T-helper 9 cell (primary cell): ENCODE measurements at places on chromosomes 7 and 10.

DNA sequence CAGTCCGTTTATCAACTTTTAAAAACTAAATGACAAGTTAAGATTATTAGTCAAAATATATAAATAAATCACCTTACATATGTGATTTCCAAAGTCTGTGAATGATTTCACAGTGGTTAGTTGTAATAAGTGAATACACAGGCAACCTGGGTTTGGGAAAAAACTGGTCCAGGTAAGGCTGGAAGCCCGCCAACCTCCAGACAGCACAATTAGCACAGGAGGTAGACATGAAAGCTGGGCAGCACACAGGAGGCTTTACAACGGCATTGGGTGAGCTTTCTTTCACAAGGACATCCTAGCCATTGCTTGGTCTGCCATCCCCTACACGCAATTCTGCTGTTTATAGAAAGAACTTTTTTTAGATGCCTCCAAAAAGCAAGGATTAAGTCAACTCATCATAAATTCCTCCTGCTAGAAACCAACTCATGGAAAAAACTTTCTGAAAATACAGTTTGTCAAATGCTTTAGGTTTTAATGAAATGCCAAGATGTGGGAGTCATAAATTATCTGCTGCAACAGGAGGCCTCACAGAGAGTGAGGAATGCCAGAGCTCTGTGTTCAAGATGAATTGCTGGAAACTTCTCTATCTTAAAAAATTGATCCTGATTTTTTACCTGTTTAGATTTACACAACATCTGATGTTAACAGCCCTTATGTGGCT lies 346.8 kb upstream of the NFE2L3 start:
- no peak for DNase-seq

DNA sequence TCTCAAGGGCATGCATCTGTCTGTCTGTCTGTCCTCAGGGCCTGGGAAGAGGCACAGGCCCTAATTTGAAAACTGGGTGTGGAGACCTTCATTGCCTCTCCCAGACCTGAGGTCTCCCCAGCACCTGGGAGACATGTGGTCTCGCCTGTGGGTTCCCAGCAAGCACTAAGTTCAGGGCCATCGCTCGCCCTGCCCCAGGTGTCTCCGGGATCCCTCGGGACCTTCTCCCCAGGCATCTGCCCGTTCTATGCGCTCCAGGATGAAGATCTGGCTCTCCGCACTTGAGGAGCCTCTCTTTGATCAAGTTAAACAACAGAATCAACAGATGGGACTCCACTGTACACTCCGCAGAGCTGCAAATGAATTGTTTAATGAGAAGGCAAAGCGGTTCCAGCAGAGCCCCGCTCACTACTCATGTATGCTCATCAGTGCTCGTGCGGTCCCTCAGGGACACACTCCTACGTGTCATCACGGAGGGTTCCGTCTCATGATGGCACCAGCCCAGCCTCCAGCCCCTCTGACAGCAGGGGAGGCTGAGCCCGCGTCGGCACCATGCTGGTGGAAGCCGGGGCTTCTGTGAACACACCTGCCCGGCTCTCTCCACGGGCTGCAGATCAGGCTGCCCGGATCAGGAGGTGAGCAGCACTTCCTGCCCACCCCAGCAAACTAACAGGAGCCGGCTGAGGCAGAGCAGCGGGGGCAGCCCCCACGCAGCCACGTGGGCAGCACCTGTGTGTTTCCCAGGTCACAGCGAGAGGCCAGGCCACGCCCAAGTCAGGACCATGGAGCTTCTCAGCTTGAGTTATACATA lies 132.8 kb downstream of the TCERG1L start:
- DNase-seq, result no peak

DNA sequence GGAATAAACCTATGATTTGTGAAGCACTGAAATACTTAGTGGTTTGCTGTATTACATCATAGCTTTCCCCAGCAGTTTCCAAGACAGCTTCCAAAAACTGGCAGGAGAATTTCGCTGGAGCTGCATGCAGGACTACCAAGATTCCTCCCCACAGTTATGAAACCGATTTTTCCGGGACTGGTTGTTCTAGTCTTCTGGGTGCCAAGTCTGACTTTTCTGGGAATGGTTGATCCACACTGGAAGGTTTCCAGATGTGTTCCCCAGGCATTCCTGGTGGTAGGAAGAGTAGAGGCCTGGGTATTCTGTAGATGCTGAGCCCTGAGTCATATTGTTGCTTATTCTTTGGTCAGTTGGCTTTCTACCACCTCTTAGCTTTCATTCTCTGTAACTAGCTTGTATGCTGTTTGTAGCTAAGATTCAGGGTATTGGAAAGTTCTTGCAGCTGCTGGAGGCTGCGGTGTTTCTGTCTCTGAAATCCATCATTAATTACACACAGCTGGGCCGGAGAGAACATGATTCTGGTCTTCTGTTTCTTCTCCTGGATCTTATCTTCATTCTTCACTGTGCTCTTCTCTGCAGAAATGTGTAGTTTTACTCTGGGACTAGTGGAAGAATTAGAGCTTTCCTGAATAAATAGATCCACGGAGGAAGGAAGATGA lies 6.3 kb downstream of the ABCC2 start:
- no peak for DNase-seq

- no peak for DNase-seq
These were observed 116.4 kb upstream of the NFE2L3 start for GRCh38 chr7:26035552-26035951.

GRCh38 chr7:139777133-139777891 lies 486 bp downstream of the HIPK2 start:
- peak; percentile 47 for DNase-seq

GRCh38 chr7:22821702-22822485 lies 755 bp downstream of the TOMM7 start:
- DNase-seq, result no peak

- DNase-seq, result no peak
These were observed 142.7 kb downstream of the ICA1 start for GRCh38 chr7:8119262-8119661.

DNA sequence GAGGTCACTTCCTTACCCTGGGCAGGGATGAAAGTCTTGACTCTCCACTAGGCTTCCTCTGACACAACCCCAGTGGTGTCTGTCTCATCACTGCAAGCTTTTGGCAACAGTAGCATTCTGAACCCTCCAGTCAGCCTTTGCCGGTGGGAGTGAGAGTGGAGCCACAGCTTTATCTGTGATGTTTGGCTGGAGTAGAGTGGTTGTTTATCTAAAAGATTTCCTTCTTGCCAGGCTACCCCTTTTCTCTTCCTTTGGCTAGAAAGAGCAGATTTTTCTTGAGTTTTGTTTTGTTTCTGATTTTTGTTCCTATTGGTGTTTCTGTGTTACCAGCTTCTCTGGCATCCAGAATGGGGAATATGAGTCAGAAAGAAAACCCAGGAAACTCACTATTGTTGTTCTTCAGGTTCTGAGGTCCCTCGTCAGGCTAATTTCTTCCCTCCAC lies 98.9 kb upstream of the KIF5B start:
- no peak for DNase-seq

DNA sequence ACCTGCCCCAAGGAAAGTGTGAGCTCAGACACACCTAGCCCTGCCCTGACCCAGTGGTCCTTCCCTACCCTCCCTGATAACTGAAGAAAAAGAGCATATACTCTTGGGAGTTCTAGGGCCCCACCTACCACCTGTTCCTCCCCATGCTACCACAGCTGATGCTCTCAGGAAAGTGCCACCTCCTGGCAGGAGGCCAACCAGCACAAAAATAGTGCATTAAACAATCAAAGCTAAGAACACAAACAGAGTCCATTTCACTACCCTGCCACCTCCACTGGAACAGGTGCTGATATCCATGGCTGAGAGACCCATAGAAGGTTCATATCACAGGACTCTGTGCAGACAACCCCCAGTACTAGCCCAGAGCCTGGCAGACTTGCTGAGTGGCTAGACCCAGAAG lies 288.6 kb upstream of the PHF14 start:
- no peak for DNase-seq

DNA sequence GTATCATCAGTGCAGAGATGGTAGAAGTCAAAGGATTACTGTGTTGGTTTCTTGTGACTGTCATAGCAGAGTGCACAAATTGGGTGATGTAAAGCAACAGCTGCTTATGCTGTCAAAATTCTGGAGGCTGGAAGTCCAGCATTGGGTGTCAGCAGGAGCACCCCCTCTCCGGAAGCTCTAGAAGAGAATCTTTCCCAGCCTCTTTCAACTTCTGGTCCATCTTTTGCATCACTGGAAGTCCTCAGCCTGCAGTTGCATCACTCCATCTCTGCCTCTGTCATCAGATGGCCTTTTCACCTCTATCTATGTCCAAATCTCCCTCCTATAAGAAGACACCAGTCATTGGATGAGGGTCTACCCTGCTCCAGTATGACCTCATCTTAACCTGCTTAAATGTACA lies 35.8 kb upstream of the GALNTL5 start:
- no peak for DNase-seq

- no peak for DNase-seq
These were observed 398.1 kb upstream of the PRKCQ start for GRCh38 chr10:6978187-6978627.

DNA sequence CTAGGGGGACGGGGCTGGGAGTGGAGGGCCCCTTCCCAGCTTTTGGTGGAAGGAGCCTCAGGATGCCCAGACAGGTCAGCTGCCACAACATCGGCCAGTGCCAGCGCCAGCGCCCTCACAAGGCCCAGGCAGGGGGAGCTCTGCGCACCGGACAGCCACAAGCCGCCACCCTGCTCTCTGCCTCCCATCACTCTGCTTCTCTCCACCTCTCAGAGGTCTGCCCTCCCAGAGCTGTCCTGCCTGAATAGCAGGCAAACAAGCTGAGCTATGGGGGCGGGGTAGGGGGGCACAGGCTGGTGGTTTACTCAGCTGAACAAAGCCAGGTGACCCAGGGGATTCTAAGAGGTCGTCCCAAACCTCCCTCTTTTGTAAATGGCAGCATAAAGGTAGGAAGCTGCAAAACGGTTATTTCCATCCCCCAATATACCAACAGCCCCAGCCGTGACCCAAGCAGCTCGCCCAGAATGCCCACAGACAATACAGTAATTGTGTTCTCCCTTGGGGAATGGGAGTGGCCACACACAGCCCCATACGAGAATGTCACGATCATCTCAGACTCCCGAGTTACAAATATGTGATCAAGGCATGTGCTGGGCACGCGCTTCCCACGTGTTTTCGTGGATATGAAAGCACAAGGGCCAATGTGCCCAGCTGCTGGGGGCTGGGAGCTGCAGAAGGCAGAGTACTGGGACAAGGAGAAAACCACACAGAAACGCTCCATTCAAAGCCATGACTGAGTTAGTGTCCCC lies 19.7 kb downstream of the FAM53B start:
- DNase-seq, result no peak

GRCh38 chr10:100636848-100637553 lies 101.3 kb downstream of the HIF1AN start:
- DNase-seq, result no peak

DNA sequence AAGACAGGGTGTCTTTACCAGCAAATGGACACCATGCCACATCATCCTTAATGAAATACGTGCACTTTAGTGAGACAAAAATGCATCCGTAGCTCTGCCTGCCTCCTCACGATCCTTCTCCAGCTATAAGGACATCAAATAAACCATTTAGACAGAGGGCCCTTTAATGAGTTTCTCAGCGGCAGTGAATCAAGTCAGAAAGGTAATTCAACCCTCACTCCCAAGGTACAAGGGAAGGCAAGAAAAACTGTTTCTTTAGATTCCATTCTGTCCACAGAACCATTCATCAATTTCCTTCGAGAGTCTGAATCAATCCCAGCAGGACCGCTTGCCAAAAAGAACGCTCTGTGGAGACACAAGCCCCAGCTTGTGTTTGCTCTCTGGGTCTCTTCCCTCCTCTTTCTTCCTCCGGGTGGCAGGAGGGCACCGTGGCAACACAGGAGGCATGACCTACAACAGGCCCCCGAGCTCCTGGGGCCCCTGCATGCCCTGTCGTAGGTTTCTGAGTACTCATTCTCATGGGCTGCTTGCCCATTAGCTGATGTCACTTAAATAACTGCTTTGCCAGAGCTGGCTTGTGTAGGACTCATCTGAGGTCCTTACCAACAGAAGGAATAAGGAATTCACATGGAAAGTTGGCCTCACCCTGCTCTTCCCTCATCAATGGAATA lies 297.8 kb upstream of the PRKCQ start:
- DNase-seq, result no peak

DNA sequence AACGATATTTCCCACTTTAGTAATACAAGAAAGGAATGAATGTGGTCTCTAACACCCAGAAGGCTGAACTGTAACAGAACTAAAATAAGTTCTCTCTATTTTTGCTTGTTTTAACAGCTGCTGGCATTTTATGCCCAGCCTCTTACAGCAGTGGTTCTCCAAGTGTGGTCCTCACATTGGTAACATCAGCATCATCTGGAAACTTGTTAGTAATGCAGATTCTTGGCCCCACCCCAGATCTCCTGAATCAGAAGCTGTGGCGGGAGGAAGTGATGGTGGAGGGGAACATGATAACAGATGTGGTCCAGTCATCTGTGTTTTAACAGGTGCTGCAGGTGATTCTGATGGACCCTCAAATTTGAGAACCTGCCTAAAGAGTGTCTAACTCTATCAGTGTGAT lies 170.1 kb downstream of the TMEM26 start:
- DNase-seq, result no peak

DNA sequence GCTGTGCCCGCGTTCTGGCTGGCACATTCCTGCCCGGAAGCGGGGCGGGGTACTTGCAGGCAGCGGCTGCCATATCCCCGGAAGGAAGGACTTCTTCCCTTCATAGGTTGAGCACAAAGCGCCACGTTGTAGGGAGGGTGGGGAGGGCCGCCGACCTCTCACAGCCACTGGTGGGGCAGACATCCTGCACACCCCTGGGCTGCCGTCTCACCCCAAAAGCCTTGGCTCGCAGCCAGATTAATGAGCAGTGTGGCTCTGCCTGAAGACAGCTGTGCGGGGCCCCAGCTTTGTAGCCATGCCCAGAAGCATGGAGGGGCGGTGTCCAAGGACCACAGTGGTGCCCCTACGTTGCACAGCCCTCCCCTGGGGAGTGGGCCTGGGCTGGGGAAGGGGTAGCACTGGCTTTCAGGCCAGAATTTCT lies 54.3 kb upstream of the DPYSL4 start:
- no peak for DNase-seq
